ENCODE measurements at places on chromosomes 1 and 21. TPM values are rescaled to one million over a fixed set of nuclear protein-coding genes. Genes with fewer than 3 reads are reported as not detected.

LRRC7 gene
- total RNA-seq: not detected

CASZ1 gene
- total RNA-seq: 0.19 TPM

MCOLN3 gene
- total RNA-seq: 3.4 TPM

LCE1D gene
- not detected for total RNA-seq

SLC9C2 gene
- total RNA-seq: not detected

SYNJ1 gene
- total RNA-seq: 15.7 TPM

CSMD2 gene
- total RNA-seq: 8.8 TPM

HOOK1 gene
- total RNA-seq: 0.06 TPM

PCP4 gene
- total RNA-seq: not detected

CORT gene
- 0.13 TPM for total RNA-seq

CALML6 gene
- 0.40 TPM for total RNA-seq

VTCN1 gene
- not detected for total RNA-seq

All from aortic smooth muscle cell (primary cell).